ENCODE measurements at places on chromosomes 12 and 14.

- H3K27ac ChIP-seq: no peak overlapping the region
- no peak overlapping the region for H3K4me3 ChIP-seq
- no peaks in the 10 kb centered on the region for H3K36me3 ChIP-seq
- DNase-seq: no peak
These were observed 456.6 kb upstream of the TMPO start for GRCh38 chr12:98058838-98059237.

DNA sequence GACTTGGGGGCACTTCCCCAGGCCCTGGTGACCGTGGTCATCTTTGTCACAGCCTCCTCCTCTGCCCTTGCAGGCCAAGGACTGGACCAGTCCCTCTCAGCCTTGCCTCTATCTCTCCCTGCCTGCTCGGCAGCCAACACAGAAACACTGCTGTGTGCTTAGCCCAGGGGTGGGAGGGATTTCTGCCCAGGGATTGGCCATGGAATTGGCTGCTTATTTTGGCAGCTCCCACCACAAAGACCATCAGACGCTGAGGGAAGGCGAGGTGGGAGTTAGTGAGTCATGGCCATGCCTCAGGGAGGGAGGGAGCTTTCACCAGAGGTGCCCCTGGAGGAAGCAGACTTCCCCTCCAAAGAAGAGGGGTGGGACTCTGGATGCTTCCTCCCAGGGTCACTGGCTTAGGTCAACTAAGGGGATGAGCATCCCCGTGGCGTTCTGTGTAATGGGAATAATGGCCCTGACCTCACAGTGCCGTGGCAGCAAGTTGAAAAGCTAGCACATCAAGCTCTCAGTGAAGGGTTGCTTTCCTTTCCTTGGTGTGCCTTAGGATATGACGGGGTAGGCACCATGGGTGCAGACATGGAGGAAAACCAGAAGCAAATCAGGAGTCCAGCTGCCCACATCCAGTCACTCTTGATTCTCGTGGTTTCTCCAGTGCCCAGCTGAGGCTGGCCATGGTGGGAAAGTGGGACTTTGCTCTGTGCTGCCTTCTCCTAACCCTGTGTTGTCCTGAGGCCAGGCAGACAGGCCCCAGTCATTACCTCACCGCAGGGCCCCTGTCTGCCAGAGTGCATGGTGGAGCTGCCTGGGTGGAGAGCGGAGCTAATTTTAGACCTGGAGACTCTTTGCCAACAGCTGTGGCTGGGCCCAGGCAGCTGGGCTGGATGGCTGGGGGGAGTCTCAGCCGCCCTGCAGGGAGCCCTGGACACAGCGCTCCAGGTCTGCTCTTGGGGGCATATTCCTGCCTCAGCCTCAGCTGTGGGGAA is 21.4 kb downstream of the B4GALNT3 start:
- no peaks in the 10 kb centered on the region for H3K4me1 ChIP-seq
- no peak for DNase-seq
- H3K27me3 ChIP-seq: 0 out of 2 replicates have a peak, but pooled peaks cover 3% of the 10 kb centered on the region
- H3K27ac ChIP-seq: no peak overlapping the region

- DNase-seq: no peak
- no peak overlapping the region for H3K27ac ChIP-seq
- H3K4me3 ChIP-seq: no peak overlapping the region
- no peaks in the 10 kb centered on the region for H3K27me3 ChIP-seq
These were observed 19.1 kb upstream of the ACVR1B start for GRCh38 chr12:51932218-51933076.

DNA sequence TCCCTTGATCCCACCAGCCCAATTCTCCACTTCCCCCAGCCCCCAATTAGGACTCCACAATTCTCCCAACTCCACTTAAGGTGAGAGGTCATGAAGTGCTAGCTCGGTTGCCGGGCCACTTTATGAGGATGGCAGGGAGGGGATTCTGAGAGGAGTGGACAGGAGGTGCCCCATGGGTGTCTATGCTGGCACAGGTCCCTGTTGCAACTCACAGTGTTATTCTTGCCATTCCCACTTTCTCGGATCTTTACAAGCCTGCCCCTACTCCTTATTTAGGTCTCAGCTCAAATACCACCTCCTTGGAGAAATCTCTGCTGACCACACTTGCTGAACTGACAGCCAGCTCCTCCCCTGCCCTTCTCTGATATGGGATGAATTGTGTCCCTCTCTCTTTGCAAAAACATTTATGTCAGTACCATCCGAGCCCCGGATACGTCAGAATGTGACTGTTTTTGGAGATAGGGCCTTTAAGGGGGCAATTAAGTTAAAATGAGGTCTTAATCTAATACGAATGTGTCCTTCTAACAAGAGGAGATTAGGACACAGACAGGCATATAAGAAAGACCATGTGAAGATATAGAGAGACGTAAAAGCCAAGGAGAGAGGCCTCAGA is 4.2 kb upstream of the LGALS3 start:
- peaks cover 6% of the 10 kb centered on the region for H3K4me1 ChIP-seq
- H3K4me3 ChIP-seq: no peak overlapping the region
- DNase-seq: no peak
- H3K27me3 ChIP-seq: no peaks in the 10 kb centered on the region

- no peak overlapping the region for H3K4me3 ChIP-seq
- H3K36me3 ChIP-seq: no peaks in the 10 kb centered on the region
- H3K27me3 ChIP-seq: no peaks in the 10 kb centered on the region
These were observed 7.3 kb upstream of the FGF23 start for GRCh38 chr12:4386801-4387200.

- H3K27me3 ChIP-seq: no peaks in the 10 kb centered on the region
- no peak overlapping the region for H3K4me3 ChIP-seq
- peaks cover 18% of the 10 kb centered on the region for H3K4me1 ChIP-seq
These were observed 5.1 kb downstream of the RESF1 start for GRCh38 chr12:31964280-31964679.

- no peaks in the 10 kb centered on the region for H3K36me3 ChIP-seq
- H3K4me1 ChIP-seq: no peaks in the 10 kb centered on the region
- no peak overlapping the region for H3K27ac ChIP-seq
- DNase-seq: no peak
- no peak overlapping the region for H3K4me3 ChIP-seq
These were observed 7.4 kb downstream of the KRT84 start for GRCh38 chr12:52378091-52378490.

GRCh38 chr12:96811083-96811482 is 96.0 kb upstream of the NEDD1 start:
- H3K27me3 ChIP-seq: no peaks in the 10 kb centered on the region
- DNase-seq: no peak
- no peaks in the 10 kb centered on the region for H3K4me1 ChIP-seq
- H3K36me3 ChIP-seq: no peaks in the 10 kb centered on the region
- H3K27ac ChIP-seq: no peak overlapping the region

DNA sequence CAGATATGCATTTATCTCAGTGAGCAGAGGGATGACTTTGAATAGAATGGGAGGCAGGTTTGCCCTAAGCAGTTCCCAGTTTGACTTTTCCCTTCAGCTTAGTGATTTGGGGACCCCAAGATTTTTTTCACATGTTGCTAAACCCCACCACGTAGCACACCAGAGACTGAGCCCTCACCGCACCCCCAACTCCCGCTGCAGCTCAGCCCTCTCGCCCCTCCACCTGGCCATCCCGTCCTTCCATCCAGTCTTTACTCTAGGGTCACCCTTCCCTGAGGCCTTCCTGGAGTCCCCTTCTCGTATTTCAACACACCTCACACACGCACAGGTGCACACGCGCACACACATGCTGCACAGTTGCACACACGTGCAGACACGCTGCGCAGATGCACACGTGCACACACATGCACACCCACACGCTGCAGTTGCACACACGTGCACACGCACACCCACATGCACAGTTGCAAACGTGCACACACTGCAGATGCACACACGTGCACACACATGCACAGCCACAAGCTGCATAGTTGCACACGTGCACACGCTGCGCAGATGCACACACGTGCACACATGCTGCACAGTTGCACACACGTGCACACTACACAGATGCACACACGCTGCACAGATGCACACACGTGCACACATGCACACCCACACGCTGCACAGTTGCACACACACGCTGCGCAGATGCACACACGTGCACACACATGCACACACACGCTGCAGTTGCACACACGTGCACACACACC is 30.0 kb downstream of the HSP90AA1 start:
- no peak overlapping the region for H3K27ac ChIP-seq
- peaks cover 1% of the 10 kb centered on the region for H3K36me3 ChIP-seq
- no peaks in the 10 kb centered on the region for H3K27me3 ChIP-seq
- H3K4me3 ChIP-seq: no peak overlapping the region
- H3K4me1 ChIP-seq: no peaks in the 10 kb centered on the region
- no peak for DNase-seq

GRCh38 chr14:34872822-34873588 is 2.2 kb downstream of the BAZ1A start:
- H3K4me1 ChIP-seq: no peaks in the 10 kb centered on the region
- no peaks in the 10 kb centered on the region for H3K27me3 ChIP-seq
- DNase-seq: no peak
- H3K27ac ChIP-seq: peak overlapping the region; percentile 98
- peaks cover 15% of the 10 kb centered on the region for H3K36me3 ChIP-seq

DNA sequence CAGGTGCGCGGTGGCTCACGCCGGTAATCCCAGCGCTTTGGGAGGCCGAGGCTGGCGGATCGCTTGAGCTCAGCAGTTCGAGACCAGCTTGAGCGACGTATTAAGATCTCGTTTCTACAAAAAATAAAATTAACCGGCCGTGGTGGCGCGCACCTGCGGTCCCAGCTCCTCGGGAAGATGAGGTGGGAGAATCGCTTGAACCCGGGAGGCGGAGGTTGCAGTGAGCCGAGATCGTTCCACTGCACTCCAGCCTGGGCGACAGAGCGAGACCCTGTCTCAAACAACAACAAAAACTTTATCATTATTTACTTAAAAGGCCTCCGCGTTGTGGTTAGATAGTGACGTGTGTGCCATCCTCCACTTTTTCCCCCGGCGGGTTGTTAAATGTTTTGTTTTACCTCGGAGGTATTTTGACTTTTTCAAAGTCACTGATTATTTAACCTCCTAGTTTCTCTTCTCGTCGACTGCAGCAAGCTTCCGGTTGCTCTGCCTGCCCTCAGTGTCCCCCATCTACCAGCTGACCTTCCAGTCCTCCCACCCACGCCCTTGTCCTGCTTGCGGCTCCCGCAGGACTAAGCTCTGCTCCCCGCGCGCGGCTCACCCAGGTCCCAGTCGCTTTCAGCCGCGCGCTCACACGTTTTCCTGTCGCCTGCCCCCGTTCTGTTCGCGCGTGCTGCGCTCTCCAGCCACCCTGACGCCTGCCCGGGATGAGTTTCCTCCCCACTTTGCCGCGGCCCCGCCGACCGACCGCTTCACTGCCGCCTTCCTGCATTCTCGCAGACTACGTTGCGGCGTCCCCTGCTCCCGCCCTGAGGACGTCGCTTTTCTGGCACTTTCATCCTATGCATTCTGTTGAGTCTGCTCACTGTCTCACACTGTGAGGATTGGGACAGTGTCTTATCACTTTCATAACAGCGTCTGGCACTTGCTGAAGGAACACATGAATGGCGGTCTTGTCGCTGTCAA is 1.2 kb upstream of the SCAF11 start:
- peak overlapping the region; percentile 67 for H3K4me3 ChIP-seq
- DNase-seq: no peak
- H3K4me1 ChIP-seq: peaks cover 5% of the 10 kb centered on the region
- H3K27me3 ChIP-seq: no peaks in the 10 kb centered on the region
- H3K27ac ChIP-seq: peak overlapping the region; percentile 67
- H3K36me3 ChIP-seq: no peaks in the 10 kb centered on the region

GRCh38 chr12:52629281-52630007 is 11.1 kb upstream of the KRT73 start:
- no peaks in the 10 kb centered on the region for H3K4me1 ChIP-seq
- H3K36me3 ChIP-seq: no peaks in the 10 kb centered on the region
- peaks cover 2% of the 10 kb centered on the region for H3K27me3 ChIP-seq
- DNase-seq: no peak

- peak; percentile 58 for DNase-seq
- H3K4me3 ChIP-seq: no peak overlapping the region
- no peaks in the 10 kb centered on the region for H3K27me3 ChIP-seq
- peaks cover 2% of the 10 kb centered on the region for H3K36me3 ChIP-seq
These were observed 42.6 kb upstream of the PLEKHD1 start for GRCh38 chr14:69441948-69442347.

DNA sequence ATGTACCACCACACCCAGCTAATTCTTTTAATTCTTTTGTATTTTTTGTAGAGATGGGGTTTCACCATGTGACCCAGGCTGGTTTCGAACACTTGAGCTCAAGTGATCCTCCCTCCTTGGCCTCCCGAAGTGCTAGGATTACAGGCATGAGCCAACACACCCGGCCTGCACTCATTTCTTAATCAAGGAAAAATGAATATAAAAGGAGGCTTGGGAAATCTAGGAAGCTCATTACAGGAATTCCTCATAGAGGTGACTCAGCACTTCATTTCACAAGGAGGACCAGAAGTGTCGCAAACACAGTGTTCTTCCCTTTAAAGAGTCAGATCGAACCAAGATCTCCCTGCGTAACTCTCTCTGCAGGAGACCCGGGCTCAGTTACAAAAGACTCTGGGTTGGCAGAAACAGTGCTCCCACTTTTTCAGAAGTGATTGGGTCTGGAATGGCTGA is 30.3 kb downstream of the NFKBIA start:
- no peak overlapping the region for H3K4me3 ChIP-seq
- no peak overlapping the region for H3K27ac ChIP-seq
- no peak for DNase-seq
- no peaks in the 10 kb centered on the region for H3K27me3 ChIP-seq
- peaks cover 4% of the 10 kb centered on the region for H3K4me1 ChIP-seq

GRCh38 chr14:98958048-98958631 is 313.9 kb downstream of the BCL11B start:
- H3K4me1 ChIP-seq: no peaks in the 10 kb centered on the region
- no peak for DNase-seq
- H3K36me3 ChIP-seq: no peaks in the 10 kb centered on the region
- no peak overlapping the region for H3K4me3 ChIP-seq
- H3K27ac ChIP-seq: no peak overlapping the region

DNA sequence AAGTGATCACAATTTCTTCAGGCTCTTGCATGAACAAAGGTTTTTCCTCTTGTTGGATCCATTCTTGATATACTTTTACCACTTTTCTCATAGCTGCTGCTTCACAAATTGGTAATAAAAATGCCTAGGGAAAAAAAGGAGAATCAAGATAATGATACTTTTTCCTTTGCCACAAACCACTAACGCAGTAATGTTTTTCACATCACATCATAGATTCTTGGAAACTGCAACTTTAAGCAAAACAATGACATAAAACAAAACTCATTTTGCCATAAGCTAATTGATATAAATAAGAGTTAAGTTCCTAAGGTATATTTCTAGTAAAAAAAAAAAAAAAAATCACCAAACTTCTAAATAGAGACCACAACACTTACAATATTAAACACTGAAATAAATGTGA is 66.7 kb downstream of the RALGAPA1 start:
- no peak overlapping the region for H3K4me3 ChIP-seq
- no peaks in the 10 kb centered on the region for H3K27me3 ChIP-seq
- no peak for DNase-seq
- H3K36me3 ChIP-seq: no peaks in the 10 kb centered on the region
- no peaks in the 10 kb centered on the region for H3K4me1 ChIP-seq
- no peak overlapping the region for H3K27ac ChIP-seq

DNA sequence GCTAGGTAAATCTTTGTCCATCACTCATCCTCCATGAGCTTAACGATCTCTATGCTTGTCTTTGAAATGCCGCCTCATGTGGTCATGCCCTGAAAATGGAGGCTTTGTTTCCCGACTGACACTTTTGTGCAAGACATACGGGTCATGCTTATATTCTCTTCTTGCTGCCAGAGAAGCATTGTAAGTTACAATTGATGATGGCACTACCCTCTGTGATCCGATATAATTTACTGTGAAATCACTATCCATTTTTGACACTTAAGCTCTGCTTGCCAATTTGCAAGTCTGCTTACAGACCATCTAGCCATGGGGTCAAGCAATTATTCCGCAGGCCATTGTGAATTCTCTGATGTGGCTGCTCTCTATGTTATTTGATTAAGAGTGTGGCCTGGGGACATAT is 650.0 kb downstream of the FLRT2 start:
- H3K36me3 ChIP-seq: no peaks in the 10 kb centered on the region
- H3K27ac ChIP-seq: no peak overlapping the region
- DNase-seq: no peak
- no peaks in the 10 kb centered on the region for H3K4me1 ChIP-seq

Measured in GM12878 (cell line).